ENCODE measurements at places on chromosomes 6 and 20.

- DNase-seq, result no peak
Measured at GRCh38 chr6:19333936-19334335, 503.2 kb upstream of the ID4 start.

- DNase-seq, result no peak
Measured at GRCh38 chr6:160505970-160506369, 157.8 kb downstream of the SLC22A3 start.

DNA sequence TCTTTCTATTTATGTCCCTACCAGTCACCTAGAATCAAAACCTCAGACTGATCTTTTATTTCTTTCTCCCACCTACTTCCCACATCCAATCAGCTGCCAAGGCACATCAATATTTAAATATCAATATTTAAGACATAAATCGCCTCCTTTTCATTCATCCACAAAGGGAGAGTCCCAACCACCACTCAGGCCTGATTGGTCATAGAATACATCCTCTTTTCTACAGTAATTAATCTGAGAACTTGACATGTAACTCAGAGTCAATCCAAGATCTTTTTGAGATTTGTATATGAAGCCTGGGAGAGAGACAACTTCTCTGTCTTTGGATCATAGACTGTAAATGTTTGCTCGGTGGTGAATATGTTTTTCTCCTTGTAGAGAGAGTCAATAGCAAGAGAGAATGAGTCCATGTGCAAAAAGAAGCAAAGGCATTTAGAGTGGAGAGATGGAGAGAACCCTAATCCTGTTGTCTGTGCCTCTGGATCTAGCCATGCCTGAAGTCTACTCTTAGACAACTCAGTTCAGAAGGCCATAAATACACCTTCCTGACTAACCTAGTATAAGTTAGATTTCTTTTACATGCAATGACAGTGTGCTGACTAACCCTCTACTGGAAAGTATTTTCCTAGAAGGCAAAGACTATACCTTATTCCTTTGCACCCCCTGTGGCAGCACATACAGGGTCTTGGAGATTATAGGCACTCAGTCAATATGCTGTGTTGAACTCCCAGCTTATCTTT is 12.1 kb upstream of the NEDD9 start:
- DNase-seq, result no peak

DNA sequence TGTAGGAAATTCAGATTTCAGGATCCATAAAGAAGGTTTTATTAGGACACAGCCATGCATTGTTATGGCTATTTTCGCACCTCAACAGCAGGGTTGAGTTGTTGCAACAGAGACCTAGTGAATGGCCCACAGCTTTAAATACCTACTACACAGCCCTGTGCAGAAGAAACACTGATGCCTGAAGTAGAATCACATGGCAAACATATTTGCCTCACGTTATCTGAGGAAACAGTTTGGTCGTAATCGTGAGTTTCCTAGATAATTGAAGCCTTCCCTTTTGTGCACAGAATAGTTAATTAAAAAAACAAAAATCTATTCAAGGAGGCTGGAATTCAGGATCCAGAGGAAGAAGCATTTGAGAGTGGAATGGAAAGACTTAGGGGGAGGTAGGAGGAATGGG is 55.1 kb downstream of the GCNT2 start:
- no peak for DNase-seq

DNA sequence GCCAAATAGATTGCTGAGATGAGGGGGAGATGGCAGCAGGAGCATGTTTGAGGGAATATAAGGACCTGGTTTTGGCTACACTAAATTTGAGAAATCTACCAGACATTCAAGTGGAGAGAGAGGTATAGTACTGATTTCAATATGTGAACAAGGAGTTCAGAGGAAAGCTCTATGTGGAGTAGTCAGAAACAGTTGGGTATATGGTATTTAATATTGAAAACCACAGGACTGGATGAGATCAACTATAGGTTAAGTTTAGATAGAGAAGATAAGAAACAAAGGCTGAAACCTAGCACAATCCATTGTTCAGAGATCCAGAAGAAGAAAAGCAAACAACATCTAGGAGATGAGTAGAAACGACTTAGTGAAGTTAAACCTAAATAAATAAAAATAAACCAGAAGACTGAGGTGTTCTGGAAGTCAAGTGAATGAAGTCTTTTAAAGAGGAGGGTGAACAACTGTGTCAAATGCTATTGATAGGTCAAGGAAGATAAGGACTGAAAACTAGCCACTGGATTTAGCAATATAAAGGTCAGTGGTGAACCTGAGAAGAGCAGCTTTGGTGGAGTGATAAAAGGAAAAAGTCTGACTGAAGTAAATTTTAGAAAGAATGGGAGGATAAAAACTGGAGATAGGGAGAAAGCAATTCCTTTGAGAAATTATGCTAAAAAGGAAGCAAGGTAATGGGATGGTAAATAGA is 121.2 kb upstream of the RUNX2 start:
- DNase-seq, result no peak

DNA sequence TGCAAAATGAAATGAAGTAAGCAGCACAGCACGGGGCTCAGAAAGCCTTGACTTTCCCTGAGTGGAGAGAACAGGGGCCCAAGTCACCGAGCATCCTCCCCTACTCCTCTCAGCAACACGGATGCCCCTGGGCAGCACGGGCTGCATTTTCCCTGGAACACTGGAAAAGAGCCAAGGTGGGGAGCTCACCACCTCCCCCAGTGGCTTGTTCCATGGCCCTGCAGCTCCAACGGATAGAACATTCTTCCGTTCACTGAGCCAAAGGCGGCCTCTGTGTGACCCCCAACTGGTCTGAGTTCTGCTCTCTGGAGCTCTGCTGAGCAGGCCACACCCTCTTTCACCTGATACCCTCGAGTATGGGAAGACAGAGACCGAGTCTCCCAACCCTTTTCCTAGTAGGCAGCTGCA is 20.8 kb upstream of the EMILIN3 start:
- no peak for DNase-seq

DNA sequence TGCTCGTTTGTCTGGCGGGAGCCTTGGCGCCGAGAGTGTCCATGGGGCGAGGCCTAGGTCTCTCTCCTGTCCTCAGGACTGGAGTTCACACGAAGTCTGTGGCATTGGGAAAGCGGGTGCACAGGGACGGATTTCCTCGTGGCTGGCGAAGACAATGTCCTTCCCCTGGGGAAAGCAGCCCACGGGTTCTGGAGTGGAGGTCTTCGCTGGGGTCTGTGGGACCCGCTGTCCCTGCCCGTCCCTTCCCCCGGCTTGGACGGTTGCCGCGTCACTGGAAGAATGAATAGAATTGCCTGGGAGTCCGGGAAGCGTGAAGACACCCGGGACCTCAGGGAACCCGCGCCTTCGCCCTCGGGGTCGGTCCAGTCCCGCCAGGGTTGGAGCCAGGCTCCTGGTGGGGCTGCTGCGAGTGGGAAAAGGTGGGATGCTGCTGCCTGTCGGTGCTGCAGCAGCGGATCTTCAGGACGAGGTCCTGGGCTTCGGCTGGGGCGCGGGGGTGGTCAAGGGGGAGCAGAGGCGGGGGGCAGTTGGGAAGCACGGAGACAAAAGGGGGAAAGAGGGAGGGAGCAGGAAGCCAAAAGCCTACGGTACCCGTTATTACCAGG is 441.8 kb upstream of the DEFB115 start:
- DNase-seq, result no peak

DNA sequence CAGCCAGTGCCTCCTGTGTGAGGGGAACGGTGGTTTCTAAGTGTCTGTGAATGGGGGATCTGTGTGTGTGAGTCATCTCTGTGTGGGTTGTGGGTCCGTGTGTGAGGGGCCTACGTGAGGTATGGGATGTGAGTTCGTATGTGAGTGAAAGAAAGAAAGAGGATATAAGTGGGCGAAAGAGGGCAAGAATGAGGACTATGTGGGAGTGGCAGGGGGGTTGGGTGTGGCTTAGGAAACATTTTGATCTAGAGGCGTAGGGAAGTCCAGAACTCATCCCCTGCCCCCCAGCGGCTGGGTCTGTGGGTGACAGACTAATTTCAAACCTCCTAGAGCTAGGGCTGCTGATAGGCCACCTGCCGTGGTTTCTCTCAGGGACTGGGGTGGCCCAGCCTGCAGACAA is 35.5 kb downstream of the DHX35 start:
- DNase-seq, result no peak

GRCh38 chr6:82298012-82298411 is 50.5 kb upstream of the IBTK start:
- DNase-seq, result no peak
